LoVo (cell line): ENCODE measurements at places on chromosomes 12 and 14.

- no peak for DNase-seq
Observed at GRCh38 chr12:15194456-15195368, 26.5 kb downstream of the RERG start.

DNA sequence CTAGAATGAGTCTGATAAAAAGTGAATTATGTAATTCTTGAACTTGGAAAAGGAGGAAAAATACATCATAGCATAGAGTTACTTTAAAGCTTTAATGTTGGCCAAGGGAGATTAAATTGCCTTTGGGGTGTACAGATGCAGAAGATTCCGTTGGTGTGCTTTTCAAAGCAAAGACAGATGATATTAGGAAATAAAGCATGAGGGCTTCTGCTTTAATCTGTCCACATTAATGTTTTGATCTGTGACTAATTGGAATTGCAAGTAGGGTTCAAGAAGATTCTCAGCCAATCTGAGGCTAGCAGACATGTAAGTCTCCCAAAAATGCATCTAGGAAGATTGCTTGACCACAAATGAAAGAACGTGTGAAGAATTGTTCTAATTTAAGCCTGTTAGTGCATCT is 35.2 kb downstream of the LGR5 start:
- no peak for DNase-seq

GRCh38 chr12:12726555-12727093 is 9.5 kb downstream of the CDKN1B start:
- peak; percentile 39 for DNase-seq

DNA sequence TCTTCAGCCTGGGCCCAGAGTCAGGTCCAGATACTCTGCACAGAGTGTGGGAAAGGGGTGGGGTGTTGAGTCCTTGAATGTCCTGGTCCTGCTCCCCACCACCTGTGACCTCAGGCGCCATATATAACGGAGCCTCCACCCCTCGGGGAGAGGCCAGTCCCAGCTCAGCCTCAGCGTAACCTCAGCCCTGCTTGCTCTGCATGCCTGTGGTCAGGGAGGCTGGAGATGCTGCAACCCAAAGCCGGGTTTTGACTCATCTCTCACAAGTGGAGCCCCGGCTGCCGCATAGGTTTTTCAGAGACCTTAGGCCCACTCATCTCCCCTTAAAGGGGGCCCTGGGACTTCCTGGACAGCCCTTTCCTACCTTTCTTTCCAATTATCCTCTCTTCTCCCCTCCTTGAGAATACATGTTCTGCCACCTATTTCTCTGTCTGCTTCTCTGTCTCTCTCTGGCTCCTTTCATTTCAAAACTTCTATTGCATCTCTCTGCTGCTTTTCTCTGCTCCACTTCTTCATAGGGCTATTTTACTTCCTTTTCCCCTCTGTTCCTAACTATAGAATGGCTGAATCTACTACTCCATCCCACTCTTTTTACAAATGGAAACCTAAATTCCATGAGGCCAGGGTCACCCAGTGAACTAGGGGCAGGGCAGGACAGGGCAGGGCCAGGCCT is 1.2 kb downstream of the ITGB7 start:
- no peak for DNase-seq

GRCh38 chr12:122982477-122982815 is 2.0 kb downstream of the ARL6IP4 start:
- no peak for DNase-seq

GRCh38 chr12:93256256-93256969 is 121.3 kb upstream of the NUDT4 start:
- DNase-seq: no peak

DNA sequence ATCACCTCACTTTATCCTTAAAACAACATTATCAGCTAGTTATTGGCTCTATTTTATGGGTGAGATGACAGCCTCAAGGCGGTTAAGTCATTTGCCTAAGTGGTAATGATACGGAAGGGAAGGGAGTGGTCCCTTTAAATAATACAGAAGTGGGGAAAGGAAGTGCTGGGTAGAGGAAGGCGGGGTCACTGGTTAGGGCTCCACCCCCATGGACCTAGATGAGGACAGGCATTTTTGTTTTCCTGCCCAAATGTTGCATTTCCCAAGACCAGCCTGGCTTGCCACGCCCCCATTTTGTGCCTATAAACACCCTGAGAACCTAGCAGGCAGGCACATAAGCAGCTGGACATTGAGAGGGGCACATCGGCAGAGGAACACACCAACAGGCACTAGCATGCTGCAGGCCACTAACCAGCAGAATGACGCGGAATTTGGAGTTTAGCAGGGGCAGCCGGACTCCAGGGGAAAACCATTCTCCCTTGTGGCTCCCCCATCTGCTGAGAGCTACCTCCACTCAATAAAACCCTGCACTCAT is 100.9 kb downstream of the EPS8 start:
- peak; percentile 82 for DNase-seq

GRCh38 chr14:89303456-89304435 is 113.3 kb downstream of the FOXN3 start:
- no peak for DNase-seq

- DNase-seq: no peak
Observed at GRCh38 chr14:85058150-85058549, 471.8 kb upstream of the FLRT2 start.

DNA sequence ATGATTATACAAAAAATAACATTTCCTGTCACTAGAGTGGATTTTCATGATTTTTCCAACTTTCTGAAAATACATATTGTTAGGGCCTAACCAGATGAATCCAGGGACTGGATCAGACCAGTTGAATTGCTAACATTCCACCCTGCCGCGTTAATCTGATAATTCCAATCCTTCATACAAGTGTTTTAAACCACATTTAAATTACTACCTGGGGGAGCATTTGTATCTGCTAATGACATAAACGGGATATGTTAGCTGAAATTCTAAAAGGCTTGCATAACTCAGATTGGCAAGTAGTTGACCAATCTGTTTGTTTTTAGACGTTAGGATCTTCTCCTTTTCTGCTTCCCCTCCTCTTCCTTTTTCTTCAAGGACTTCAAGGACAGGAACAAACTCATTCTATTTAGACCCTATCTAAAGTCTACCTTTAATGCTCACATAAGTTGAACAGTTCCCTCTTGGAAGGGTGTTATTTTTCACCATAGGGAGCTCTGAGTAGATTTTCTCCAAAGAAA is 239.0 kb downstream of the ADAMTS20 start:
- DNase-seq: no peak

DNA sequence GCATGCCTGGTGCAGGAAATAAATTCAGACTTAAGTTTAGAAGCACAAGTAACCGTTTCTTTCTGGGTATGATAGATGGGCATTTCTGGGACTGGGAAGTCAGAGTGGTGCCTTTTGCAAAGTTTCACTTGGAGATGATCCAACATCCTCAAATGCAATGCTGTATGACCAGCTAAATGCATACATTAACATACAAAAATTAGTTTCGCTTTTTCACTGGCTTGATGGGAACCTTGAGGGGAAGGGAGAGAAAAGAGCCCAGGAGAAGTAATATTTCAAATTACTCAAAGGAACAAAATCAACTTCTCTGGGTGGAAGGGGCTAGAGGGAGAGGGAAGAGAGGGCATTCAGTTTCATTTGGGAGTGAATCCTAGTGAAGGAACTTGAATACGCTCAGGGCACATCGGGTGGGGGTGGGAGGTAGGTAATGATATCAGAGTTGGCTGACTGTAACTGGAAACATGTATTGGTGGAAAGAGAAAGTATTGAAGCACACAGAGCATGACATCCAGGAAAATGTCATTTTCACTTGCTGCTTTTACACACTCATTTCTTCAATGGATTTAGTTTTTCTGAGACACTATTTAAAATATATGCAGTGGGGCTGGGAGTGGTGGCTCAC is 175.5 kb downstream of the PTPRO start:
- no peak for DNase-seq

- DNase-seq: no peak
Observed at GRCh38 chr12:130832561-130833209, 6.4 kb downstream of the STX2 start.

DNA sequence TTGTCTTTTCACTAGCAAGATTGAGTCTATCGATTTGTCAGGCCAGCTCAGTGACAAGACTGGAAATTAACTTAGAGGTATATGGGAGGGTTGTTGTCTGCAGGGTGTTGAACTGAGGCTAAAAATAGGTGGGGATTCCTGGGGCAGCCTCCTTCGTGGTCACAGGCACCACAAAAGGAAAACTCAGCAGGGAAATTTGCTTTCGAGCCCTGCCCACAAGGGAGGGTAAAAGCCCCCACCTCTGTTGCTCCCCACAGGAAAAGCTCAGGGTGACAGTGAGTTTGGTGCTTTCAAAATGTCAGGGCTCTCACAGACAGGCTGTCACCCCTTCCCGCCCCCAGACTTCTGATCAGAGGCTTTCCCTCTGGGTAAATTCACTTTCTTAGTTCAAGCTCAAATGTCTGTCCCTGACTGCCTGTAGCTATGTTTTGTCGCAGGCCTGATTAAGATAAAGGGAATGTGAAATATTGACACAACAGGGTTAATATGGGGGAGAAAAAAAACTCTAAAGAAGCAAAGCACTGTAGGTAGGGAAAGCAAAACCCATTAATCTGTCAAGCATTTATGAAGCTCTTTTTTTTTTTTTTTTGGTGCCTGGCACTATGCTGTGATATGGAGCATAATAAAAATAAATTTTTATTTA is 11.7 kb upstream of the NFKBIA start:
- no peak for DNase-seq

DNA sequence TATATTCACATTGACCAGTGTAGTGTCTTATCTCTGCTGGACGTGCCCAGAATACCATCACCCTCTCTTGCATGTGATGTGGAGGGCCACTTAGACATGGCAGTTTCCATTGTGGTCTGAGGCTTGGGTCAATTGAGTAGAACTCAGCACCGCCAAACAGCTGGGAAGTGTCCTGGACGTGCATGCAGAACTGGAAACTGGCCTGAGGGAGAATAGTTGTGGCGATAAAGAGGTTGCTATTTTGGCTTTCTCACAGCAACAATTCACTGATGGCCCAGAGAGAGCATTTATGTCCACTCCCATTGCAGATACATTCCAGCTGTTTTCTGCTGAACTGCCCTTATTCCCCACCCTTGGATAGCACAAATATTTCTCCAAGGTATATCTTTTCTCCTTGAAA is 210.1 kb upstream of the DAAM1 start:
- DNase-seq: no peak

- DNase-seq: peak; percentile 56
Observed at GRCh38 chr14:106879241-106879640, 1352.9 kb downstream of the TMEM121 start.

GRCh38 chr14:73785336-73785833 is 66.2 kb upstream of the PTGR2 start:
- peak; percentile 20 for DNase-seq

- DNase-seq: no peak
Observed at GRCh38 chr12:119229837-119230236, 51.1 kb downstream of the HSPB8 start.

DNA sequence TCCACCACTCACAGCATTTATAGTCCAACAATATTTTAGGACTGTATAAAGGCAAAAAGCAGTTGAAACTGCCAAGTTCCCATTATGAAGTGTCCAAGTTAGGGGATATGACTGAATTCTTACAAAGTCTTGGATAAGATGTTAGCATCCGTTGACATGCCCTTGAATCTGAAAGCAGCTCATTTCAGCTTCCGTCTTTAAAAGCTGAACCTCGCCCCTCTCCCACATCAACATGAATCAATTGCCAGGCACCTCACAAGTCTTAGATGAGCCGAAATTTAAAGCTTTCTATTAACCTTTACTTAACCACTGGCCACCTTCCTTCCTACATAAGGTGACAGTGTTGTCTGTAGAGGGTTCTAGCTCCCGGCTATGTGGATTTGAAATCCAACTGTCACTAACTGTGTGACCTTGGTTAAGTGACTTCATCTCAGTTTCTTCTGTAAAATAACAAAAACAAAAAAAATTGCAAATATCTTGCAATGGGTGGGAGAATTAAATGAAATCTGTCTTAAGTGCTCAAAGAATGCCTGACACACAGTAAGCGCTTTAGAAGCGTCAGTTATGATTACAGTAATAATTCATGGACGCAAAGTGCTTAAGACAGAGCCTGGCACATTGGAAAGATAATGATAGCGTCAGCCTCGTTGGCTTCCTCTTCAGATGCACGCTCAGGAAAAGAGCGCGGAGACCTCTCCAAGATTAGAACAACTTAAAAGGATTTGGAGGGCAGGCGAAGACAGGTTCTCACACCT is 1.2 kb downstream of the PPP1CC start:
- peak; percentile 16 for DNase-seq

DNA sequence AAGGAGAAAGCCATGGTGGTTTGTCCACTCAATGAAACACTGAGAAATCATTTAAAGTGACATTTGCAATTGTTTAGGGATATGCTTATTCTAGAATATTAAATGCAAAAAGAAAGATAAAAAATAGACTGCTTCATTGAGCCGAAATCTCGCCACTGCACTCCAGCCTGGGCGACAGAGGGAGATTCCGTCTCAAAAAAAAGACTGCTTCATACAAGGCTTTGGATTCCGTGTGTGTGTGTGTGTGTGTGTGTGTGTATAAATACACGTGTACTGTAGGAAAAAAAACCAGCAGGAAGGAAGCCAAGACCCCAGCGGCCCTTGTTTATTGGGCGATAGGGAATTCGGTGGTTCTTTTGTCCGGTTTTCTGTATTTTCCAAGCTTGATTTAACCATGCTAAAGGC is 3.2 kb upstream of the ZNF839 start:
- peak; percentile 6 for DNase-seq

GRCh38 chr14:34539407-34540180 is at the start of gene EAPP:
Gene EAPP (minus strand): TSS chr14:34539701. CDS start chr14:34539628, 73 bp downstream.
- DNase-seq: peak; percentile 97
